ENCODE measurements at places on chromosomes 16 and 17.

DNA sequence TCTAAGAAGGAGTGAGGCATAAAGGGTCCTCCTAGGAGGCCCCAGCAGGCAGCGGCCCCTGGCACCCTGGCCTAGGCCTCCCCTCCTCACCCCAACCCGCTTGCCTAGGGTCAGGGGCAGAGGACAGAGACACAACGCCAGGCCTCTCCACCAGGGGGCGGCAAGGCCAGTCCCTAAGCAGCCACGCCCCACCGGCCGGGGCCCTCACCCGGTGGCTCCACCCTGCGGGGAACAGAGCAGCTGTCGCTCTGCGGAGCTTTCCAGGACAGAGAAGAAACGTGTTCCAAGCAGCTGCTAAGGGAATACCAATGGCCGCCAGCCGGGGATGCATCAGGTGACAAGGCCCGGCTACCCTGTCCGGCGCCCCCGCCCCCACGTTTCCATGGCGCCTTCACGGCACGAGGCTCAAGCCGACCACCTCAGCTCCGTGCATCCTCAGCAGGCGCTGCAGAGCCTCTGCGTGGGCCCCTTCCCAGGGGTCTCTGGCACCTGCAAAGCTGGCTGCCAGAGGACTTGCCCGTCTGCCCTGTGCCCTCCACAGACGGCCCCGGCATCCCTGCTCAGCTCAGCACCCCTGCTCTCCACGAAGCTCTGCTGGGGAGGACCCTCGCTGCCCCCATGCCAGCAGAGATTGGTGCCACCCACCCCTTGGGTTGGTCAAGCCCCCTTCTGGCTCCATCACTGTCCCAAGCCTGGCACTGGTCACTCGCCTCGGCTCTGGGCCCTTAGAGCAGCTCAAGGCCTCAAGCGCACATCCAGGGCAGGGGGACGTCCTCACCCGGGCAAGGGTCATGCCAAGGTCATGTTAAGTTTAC is 5.6 kb downstream of the ZNF598 start:
- DNase-seq: peak; percentile 91

- no peak for DNase-seq
These were observed 36.9 kb downstream of the LGALS9 start for GRCh38 chr17:27667656-27668487.

DNA sequence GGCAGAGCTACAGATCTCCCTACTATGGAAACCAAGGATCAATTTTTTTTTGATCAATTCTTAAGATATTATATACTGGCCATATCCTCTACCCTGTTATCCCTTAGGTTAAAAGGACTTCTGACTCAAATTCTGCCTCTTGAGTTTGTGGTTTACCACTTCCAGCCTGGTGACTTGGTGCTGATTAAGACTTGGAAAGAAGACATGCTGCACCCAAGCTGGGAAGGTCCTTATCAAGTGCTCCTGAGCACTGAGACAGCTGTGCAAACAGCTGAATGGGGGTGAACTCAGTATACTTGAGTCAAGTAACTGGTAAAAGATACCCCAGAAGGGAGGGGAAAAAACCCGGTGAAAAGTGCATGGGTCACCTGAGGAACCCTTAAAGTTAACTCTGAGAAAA is 20.5 kb upstream of the SPACA3 start:
- DNase-seq: no peak

DNA sequence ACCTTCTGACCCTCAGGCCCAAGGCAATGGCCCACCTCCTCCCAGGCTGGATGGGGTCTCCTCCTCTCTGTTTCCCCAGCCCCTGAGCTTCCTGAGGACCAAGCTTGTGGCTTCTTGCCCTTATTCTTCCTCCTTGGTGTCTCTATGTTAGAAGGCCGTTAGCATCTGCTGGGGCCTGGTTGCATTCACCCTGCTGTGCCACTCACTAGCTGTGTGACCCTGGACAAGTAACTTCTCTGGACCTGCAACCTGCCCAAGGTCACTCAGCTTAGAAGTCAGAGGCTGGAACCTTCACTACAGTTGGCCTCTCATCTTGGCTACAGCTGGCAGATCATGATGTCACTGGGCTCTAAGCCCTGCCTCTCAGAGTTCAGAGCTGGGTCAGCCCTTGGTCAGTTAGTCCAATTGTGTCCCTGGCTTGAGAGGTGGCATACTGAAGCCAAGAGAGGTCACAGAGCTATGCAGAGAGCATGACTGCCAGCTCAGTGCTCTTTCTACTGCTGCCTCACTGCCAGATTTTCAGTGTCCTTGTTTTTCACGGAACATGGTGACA is 3.0 kb downstream of the MT2A start:
- no peak for DNase-seq

GRCh38 chr17:588519-588918 is 126.1 kb downstream of the VPS53 start:
- DNase-seq: no peak

DNA sequence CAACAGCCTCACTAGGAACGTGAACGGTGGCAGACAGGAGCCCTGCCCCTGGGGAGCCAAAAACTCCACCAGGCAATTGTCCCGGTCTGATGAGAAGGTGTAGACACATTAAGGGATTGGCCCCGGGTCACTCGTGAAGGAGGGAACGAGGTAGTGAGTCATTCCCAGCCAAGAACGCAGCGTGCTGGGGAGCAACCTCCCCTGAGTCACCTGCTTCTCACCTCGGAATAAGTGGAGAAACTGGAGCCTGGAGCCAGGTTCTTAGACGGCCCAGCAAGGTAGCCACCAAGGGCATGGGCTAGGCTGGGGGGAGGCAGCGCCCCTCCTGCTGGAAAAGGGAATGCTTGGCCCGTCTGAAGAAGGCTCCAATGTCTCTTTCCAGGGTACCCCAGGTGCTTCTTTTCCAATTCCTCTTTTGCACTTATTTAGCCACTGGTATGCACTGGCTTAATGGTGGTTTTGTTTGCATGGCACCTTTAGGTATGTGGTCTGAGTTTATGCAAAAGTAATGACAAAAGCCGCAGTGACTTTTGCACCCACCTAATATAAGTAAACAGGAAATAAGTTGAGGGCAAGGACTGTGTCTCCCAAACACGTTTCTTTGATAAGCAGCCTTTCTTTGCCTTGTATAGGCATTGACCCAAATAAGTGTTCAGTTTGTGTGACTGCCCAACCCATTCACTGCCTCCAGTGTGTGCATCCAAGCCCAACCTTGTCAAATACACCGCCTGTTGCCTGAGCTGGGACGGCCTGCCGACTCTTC is 1.8 kb upstream of the HELZ start:
- DNase-seq: no peak

DNA sequence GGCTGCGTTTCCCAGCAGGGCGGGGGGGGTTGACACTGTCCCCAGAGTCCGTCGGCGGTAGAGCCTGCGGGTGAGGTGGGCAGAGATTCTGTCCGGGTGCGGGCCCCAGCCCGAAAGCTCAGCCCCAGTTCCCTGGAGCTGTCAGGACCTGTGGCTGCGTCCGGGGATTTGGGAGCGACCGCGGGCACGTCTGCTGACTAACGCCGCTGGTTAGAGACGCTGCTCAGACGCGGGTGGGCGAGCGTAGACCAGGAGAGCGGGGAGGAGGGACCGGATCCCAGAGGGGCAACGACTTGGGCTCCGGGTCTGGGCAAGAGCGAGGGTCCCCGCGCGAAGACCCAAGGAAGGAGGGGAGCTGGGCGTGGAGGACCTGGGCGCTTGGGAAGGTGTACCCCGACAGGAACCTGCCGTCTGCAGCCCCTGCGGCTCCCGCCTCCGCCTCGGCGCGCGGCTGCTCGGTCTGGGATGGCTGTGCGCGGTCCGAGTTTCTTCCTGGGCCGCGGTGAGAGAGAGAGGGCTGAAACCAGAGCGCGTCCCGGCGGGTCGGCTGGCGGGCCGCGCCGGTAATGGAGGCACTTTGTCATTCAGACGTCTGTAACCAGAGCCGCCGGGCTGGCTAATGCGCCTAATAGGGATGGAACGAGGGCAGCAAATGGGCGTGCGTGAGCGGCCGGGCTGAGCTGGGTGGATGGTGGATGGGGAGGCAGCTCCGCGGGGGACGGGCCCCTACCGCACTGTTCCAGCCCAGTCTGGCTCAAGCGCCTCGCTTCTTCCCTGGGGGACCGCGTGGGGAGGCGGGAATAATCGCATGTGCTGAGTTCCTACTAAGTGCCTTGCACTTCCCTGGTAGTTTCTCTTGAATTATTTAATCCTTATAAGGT is 2.3 kb downstream of the NGFR start:
- no peak for DNase-seq

DNA sequence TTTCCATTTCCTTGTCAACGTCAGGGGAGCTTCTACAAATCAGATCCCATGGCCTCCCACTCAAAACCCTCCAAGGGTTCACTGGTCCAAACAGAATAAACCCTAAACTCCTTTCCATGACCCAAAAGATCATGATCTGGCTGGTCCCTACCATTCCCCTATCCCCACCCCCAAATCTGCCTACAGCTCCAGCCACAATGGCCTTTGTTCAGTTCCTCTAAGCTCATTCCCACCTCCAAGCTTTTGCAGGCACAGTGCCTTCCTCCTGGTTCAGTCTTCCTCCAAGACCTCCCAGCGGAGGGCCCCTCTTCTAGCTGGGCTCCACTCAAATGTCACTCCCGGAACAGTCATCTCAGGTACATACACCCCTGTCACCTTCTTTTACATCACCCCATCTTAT is 2.0 kb downstream of the GPRC5B start:
- DNase-seq: no peak

DNA sequence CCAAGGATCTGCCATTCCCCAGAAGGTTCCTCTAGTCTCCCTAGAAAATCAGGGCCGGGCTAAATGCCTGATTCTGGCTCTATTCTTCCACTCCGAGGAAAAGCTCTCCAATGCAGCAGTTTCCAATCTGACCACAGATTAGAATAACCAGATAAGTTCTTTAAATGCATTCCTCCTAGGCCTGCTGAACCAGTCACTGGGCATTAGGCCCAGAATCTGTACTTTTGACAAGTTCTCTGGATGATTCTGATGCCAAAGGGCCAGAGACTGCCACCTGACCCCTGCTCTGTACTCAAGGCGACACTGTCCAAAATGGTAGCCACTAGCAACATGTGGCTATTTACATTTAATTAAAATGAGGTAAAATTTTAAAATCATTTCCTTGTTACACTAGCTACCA is 22.3 kb downstream of the MAP3K14 start:
- DNase-seq: no peak

- DNase-seq: no peak
These were observed 11.4 kb upstream of the NCBP3 start for GRCh38 chr17:3857261-3858105.

DNA sequence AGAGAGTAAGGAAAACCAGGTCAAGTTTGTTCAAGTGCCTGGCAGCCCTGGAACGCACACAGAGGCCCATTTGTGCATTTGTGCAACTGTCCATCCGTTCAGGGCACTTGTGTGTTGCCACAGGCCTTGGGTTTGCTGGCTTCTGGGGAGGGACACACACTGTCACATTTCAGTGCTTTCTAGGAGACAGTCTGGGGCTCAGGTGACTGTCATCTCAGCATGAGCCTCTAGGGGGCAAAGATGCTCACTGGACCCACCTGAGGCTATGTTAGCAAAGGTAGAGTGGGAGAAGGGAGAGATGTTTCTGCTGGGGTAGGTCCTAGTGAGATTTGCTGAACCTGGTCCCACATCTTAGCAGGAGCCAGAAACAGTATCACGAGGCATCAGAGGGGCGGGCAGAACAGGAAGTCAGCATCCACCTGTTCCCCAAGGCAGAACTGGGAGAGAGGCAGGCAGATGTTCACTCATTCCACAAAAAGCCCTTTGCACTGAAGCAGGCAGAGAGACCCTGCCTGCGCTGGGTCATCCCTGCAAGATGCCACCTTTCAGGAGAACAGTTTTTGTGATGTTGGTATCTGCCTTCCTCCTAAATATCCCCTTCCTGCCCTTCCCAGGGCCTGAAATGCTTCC is 48.5 kb downstream of the RAI1 start:
- no peak for DNase-seq

GRCh38 chr17:39915559-39915958 is 2.9 kb downstream of the GSDMB start:
- DNase-seq: no peak

DNA sequence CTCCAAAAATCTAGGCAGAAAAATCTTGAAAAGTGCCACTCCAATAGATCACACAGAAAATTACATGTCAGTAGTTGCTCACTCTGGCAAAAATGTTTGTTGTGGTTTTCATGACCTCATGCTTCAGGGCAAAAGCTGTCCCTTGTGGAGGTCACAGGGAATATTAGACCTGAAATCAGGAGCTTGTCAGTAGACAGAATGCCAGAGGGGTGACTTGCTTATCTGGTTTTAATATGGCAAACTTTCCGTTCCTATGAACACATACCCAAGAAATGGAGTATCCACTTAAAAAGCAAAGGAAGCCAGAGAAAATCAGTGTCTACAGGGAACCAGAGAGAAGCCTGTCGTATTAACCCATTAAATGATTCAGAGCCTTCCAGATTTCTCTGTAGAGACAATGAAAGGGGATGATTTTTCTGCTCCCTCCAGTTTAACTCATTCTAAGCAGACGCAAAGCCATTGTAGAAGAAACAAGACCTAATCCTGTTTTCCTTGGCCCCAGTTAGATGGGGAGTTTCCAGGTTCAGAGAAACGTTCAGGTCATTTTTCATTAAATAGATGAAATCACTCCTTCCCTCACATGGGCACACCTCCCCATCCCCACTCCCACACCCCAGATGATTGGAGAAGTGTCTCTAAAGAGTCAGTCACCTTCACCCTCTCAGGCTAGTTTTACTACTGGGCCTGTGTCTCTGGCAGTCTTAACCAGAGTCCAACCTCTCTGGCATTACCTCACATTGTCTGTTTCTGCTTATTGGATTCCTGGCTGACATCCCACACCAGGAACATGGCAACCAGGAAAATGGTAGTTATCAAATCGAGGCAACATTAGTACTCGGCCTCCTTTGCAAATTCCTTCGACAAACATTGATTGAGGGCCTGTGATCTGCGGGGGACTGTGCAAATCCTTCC is 6.0 kb downstream of the SOX9 start:
- peak; percentile 7 for DNase-seq

DNA sequence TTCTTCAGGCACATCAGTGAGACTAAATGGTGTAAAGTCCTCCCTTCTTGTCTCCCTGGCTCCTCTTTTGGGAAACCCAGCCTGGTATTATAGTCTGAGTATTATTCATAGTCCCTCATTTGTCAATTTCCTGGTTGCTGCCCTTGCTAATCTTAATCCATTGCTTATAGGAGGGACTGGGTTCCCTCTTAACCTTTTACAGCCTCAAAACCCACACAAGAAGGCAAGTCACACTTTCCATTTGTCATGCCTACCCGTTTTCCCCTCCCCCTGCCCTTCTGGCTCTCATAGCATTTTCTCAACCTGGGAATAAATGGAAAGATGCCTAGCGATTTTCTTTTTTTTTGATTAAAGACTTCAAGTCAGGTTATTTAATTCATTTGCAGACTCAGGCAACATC is 124.8 kb downstream of the MAP2K6 start:
- DNase-seq: no peak

GRCh38 chr17:77147357-77147801 is 6.6 kb downstream of the SEC14L1 start:
- DNase-seq: no peak

DNA sequence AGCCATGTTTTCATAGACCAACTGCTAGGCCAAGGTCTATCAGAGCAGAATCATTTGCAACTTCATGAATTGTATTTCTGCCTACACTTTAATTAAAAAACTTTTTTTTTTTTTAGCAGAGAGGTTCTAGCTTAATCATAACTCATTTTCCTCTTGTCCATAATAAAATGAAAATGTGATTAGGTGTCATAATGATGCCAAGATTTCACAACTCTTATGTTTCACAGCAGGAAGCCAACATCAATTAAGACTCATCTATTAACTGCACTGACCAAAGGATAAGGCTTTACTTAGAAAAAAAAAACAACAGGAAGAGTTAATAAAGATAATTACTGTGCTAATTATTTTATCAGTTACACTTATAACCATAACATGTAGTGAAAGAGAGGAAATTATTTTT is 18.9 kb upstream of the RNF43 start:
- DNase-seq: no peak

GRCh38 chr16:25258861-25259179 is 1.2 kb upstream of the ZKSCAN2 start:
- DNase-seq: no peak
